ENCODE measurements at places on chromosomes 7 and 10.

GRCh38 chr7:144037414-144038035, 11.2 kb upstream of the OR2A5 start:
- DNase-seq: no peak

GRCh38 chr7:105682341-105683060, 101.2 kb upstream of the EFCAB10 start:
- peak; percentile 93 for DNase-seq

- DNase-seq: no peak
Observed at GRCh38 chr7:156898938-156899337, 6.0 kb upstream of the LMBR1 start.

GRCh38 chr10:129877773-129878371, 86.2 kb downstream of the EBF3 start:
- DNase-seq: no peak

GRCh38 chr7:45132708-45133320, 21.3 kb upstream of the TBRG4 start:
- no peak for DNase-seq

DNA sequence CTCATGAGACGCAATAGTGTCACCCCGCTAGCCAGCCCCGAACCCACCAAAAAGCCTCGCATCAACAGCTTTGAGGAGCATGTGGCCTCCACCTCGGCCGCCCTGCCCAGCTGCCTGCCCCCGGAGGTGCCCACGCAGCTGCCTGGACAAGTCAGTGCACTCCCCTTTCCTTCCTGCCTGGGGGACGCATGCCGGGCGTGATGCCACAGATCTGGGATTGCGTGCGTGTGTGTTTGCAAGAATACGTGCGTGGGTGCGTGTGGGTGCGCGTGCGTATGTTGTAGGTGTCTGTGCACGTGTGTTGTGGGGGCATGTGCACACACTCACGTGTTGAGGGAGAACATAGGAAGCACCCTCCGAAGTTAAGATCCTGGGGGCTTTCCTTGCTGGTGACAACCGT, 23.5 kb downstream of the PFKFB3 start:
- no peak for DNase-seq

DNA sequence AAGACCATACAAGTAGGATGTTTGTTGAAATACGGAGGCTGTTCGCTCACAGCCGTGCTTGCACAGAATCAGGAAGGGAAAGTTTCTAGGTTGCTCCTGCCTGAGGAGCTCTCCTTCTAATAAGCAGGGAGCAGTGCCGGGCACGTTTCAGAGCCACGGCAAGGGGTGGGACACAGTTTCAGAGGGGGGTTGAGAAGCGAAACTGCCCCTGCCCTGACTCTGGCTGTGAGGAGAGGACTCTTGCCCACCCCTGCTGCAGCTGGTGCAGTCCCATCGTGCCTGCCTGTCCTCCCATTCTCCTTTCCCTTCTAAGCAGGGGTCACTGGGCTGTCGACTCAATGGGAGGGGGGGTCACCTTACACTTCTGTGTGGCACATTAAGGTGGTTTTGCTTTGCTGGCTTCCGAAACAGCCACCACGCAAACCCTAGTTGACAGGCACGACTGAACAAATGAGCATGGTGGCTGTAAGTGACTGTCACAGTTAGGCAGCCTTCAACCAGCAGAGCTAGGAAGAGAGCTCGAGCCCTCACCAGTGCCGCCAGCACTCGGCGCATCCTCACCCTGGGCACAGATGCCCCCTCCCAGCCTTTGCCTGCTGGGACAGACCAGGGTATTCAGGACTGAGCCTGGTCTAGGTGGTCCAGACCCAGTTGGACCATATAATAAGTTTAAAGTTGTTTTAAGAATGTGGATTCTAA, 37.5 kb downstream of the ZNF467 start:
- no peak for DNase-seq

DNA sequence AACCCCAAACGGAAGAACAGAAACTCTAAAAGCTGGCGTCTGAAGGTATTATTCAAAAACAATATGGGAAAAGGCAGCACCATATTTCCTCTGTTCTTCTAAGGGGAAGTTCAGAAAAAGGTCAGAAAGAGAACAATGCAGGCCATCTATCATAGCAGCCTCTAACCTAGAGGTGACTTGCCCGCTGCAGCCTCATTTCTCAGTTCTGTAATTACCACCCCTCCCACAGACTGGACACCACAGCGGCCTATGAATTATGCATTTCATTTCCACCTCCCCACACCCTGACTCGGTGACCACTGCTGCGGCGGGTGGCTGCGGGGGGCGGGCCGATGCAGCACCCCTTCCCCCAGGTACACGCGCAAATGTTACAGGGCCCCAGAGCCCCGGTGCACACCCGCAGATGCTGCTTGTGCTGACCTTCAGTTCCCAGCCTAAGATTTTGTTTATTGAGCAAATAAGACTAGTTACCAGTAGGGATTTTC, 125.5 kb downstream of the CLEC2L start:
- DNase-seq: no peak

- DNase-seq: no peak
Observed at GRCh38 chr10:11150231-11150731, 132.6 kb downstream of the CELF2 start.

- DNase-seq: peak; percentile 5
Observed at GRCh38 chr10:22573820-22574569, 140.4 kb downstream of the PIP4K2A start.

DNA sequence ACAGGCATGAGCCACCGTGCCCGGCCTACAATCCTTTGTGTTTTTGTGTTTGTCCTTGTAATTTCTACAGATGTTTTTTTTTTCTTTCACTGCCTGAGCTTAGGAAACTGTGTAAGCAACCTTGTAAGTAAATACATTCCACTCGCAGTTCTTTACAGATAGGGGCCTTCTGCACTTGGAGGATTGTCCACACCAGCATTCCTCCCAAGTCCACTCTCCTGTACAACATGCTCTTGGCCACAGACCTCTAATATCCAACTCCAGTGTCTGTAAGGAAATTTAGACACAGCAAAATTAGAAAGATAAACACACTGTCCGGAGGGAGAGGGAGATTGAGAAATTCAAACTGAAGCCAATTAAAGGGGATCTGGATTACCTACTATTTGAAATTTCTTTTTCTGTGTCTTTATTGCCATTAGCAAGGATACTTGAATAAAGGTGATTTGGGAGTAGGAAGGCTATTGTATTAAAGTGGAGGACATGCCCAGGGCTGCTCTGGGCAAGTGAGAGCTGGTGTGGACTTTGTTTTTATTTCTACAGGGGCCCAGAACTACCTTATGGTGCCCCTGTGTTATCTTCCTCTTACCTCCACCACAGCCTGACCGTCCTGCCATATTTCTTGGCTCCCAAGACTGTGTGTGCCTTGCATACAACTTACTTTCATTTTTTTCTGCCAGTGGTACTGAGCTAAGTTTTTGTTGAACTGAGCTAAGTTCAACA, 9.7 kb downstream of the MXI1 start:
- DNase-seq: no peak

DNA sequence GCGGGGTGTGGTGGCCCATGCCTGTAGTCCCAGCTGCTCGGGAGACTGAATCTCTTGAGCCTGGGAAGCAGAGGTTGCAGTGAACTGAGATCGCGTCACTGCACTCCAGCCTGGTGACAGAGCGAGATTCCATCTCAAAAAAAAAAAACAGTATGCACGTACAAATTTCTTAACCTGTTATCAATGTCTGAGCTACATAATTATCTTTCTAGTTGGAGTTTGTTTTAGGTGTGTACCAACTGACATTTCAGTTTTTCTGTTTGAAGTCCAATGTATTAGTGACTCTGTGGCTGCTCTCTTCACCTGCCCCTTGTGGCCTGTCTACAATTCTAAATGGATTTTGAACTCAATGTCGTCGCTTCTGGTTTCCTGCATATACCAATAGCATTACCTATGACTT, 40.3 kb downstream of the CD36 start:
- DNase-seq: no peak

GRCh38 chr7:9939176-9939575, 1034.5 kb upstream of the PHF14 start:
- DNase-seq: no peak

DNA sequence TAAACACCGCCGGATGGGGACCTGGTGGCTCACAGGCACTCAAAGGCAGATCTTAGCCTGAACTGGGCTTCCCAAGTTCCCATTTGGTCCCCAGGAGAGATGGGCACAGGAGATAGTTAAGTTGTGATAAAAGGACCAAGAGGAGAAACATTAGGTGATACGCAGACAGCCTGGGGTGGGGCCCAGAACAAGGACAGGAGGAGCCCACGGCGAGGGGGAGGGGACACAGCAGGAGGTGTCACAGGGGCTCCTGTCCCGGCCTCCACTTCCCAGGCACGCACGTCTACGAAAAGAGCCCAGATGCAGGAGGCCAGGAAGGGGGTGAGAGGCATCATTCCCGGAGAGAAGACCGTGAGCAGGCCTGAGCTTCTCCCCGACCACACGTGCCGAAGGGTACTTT, 16.3 kb upstream of the DNAAF5 start:
- DNase-seq: no peak

GRCh38 chr10:129793996-129794395, 170.1 kb downstream of the EBF3 start:
- DNase-seq: no peak

GRCh38 chr10:905503-905902, 26.0 kb downstream of the LARP4B start:
- no peak for DNase-seq

- DNase-seq: no peak
Observed at GRCh38 chr7:122676466-122676865, 22.5 kb downstream of the RNF133 start.

DNA sequence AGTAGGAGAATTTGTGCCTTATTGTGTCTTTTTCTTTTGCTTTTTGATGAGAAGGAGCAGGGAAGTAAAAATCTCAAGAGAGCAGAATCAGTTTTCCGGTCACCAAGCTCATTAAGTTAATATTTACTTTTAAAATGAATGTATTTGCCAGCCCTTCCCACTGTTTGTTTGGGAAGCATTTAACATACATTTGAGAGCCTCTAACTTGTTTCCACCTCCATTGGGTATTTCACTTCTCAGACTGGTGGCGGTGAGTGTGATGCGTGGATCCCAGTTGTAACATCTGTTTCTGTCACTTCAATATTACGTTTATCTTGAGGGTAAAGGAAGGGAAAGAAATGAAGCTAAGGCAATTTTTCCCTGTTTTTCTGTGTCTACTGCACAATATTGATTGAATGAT, 22.8 kb downstream of the CDK14 start:
- no peak for DNase-seq

GRCh38 chr10:126212738-126213137, 175.5 kb downstream of the ADAM12 start:
- no peak for DNase-seq

DNA sequence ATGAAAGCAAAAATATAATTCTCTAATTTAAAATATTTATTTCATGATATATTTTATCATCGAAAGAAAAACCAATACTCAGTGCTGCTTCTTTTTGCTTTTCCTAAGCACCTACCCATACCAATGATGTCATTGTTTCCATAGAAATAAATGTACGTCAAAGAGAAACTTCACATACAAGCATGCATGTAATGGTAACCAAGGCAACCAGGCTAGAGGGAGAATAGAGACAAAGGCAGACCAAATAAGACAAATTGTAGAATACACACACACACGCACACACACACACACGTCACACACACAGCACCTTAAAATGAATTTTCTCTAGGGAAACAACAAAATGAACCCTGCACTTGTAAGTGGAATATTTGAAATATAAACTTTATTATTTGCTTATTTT, 75.5 kb downstream of the MACC1 start:
- DNase-seq: no peak

GRCh38 chr7:101173752-101174244, 6.3 kb downstream of the NAT16 start:
- DNase-seq: no peak

DNA sequence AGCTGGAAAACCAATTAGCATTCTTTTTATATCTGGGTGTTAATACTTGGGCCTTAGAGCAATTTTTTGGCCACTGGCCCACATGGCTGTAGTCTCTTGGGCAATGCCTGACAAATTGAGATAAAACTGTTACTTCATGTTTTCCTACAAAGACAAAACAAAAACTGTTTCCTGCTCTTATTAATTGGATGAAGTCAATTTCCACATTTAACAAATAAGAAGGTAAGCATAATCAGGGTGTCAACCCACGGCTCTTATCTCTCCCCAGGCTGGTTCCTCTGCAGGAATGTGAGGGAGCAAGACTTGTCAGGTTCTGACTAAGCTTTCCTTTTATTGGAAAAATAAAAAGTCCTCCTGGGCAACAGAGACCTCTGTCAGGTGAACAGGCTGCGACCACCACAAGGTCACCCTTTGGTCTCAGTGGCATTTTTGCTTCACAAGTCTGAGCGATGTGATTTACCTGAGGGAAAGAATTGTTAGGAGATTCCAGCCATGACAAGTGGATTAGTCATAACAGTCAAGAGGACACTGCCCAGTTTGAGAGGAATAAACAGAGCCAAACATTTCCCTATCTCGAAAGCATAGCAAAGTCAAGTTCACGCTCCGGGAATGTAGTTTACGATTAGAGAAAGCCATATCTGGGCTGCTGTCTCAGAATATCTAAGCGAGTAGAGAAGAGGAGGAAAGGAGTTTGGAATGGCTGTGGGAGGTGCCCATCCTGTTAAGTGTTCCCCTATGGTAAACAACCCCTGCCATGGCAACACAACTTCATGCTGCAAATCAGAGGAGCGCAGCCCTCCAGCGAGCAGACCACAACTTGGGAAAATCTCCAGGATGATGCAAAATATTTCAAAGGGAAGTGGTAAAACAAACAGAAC, 144.4 kb downstream of the TES start:
- DNase-seq: no peak

DNA sequence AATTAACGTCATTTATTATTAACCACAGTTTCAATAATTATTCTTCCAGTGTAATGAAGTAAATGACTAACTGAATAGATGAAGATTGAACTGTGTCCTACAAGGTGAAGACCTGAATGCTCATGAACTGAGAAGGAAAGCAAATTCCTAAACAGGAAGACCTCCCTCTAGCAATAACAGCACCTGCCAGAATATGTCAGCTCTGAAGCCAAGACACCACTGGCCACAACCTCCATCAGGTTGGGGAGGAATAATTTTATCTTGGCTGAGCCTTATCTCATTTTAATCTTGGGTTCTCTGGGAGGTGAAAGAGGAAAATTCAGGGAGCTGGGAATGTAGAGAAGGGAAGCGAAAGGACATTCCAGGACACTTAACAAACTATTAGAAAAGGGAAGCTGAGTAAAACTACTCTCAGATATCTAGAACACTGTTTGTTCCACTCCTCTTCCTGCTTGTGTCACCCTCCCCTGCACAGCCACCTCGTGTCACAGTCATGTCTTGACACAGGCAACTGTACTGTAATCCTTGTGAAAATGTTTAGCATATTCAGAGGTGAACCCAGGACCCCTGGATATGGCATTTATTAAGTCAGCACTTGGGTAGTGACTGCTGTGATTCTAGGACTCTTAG, 4.6 kb upstream of the SLC13A1 start:
- no peak for DNase-seq

GRCh38 chr10:42982891-42983506, 93.9 kb upstream of the RET start:
- DNase-seq: no peak

GRCh38 chr10:122307669-122308416, 36.7 kb downstream of the BTBD16 start:
- DNase-seq: no peak

DNA sequence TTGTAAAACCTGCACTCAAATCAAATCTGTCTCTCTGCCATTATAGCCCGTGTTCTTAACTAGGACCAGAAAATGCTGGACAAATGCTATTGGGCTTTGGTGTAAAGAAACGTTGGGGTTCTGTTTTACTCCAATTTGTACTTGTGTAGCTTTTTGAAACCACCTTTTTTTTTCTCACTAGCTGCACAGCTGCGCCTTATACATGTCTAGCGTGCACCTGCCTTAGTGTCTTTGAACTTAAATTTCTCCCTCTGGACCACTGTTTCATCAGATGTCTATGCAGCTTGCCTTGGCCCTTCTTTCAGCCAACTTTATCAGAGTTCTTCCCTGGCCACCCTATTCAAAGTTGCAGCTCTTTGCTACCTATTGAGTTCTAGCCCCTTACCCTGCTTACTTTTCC, 7.1 kb downstream of the LIPM start:
- no peak for DNase-seq
